Activated T-helper 1 cell treated with anti-CD3 and anti-CD28 coated beads, Interleukin-2, amount 50 U/mL, for 16 hours (primary cell): ENCODE measurements at places on chromosomes 12 and 14.

GRCh38 chr12:54287261-54288157 is 7.0 kb downstream of the HNRNPA1 start:
- DNase-seq = no peak

DNA sequence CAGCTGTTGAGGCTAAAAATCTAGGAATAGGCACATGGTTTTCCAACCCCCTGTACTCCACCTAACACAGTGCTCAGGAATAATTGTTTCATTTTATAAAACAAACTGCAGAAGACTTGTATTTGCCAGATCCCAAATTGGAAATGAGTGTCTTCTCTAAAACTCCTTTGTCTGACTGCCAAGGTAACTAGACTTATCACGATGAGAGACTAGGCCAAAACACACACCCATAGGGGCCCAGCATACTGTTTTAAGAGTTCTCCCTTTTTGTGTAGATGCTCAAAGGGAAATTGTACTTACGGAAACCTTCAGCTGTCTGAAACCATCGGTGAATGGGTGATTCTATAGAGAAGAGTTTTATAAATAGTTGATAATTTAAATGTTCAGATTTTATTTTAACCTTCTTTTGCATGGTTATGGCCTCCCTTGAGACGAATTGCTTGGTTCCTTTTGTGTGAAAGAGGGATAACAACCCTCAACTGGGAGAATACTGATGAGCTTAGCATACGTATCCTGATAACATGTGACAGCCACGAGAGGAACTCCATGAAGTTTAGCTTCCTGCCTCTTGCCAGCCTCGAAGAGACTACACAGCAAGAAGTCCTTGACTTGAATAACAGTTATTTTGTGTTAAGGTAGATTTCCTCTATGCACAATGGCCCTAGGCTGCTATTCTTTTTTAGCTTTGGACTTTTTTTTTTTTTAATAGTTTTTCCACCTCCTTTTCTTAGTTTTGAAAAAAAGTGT is 103.3 kb downstream of the PELI2 start:
- DNase-seq = no peak

GRCh38 chr12:75585330-75585729 is 73.9 kb upstream of the KRR1 start:
- DNase-seq = no peak

GRCh38 chr14:77120771-77121743 is 20.5 kb downstream of the ZDHHC22 start:
- no peak for DNase-seq

GRCh38 chr12:130162267-130162666 is at the start of gene FZD10:
TSS of gene FZD10 (plus strand) at chr12:130162464. CDS start at chr12:130162943, 479 bp downstream.
- DNase-seq = no peak

DNA sequence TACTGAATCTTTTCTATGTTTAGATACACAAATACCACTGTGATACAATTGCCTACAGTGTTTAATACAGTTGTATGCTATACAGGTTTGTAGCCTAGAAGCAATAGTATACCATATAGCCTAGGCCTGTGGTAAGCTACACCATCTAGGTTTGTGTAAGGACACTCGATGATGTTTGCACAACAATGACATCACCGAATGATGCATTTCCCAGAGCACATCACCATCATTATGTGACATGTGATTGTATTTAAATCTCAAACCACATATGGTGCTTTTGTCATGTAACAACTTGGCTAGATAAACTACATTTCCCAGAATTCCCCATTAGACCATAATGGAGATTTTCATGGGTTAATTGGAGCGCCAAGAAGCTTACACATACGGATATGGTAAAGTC is 128.4 kb upstream of the CPNE8 start:
- no peak for DNase-seq

GRCh38 chr12:41745593-41745992 is 399.1 kb downstream of the GXYLT1 start:
- no peak for DNase-seq

DNA sequence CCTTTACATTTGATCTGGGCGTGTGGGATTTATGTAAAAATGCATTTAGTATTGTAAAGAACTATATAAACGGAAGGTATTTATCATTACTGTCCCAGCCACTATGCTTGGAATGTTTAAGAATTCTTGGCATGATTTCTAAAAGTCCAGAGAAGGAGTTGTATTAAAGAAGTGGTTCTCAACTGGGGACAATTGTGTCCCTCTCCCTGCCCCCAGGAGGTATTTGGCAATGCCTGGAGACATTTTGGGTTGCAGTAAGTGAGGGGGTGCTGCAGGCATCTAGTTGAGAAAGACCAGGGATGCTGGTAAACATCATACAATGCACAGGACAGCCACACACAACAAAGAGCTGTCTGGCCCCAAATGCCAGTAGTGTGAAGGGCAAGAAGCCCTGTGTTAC is 7.2 kb downstream of the SLC38A1 start:
- no peak for DNase-seq

GRCh38 chr12:73486256-73486655 is 1051.4 kb upstream of the ATXN7L3B start:
- DNase-seq = no peak

DNA sequence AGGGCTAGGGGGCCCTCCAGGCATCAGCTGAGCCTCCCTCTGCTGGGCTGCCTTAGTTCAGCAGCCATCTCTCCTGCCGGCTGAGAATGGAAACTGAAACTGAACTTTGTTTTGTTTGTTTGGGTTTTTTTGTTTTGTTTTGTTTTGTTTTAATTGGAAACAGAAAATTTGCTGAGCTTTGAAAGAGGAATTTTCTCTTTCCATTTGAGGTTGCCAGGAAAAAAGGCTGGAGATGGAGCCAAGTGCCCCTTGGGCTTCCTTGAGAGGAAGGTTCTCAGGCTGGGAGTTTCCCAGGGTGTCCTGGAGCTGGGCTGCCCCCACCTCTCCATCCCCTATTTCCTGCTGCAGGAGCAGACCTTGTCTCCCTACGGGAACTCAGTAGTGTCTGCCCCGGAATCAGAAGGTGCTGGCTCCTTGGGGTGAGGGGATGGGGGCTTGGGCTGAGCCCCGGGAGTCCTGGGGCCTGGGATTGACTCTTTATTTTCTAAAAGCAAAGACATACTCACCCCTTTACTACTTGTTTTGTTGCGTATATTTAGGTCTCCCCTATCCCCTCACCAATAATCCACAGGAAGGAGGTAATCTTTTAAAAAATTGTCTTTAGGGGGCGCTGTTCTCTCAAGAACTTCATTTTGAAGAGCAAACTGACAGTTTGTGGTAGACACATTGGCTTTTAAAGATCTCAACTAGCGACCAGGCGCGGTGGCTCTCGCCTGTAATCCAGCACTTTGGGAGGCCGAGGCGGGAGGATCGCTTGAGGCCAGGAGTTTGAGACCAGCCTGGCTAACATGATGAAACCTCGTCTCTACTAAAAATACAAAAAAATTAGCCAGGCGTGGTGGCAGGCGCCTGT is 21.3 kb upstream of the OASL start:
- DNase-seq = peak; percentile 22

- DNase-seq = no peak
These were observed 61.0 kb upstream of the PPFIA2 start for GRCh38 chr12:81819991-81820633.

GRCh38 chr14:68269136-68269927 is 449.8 kb downstream of the RAD51B start:
- DNase-seq = no peak

DNA sequence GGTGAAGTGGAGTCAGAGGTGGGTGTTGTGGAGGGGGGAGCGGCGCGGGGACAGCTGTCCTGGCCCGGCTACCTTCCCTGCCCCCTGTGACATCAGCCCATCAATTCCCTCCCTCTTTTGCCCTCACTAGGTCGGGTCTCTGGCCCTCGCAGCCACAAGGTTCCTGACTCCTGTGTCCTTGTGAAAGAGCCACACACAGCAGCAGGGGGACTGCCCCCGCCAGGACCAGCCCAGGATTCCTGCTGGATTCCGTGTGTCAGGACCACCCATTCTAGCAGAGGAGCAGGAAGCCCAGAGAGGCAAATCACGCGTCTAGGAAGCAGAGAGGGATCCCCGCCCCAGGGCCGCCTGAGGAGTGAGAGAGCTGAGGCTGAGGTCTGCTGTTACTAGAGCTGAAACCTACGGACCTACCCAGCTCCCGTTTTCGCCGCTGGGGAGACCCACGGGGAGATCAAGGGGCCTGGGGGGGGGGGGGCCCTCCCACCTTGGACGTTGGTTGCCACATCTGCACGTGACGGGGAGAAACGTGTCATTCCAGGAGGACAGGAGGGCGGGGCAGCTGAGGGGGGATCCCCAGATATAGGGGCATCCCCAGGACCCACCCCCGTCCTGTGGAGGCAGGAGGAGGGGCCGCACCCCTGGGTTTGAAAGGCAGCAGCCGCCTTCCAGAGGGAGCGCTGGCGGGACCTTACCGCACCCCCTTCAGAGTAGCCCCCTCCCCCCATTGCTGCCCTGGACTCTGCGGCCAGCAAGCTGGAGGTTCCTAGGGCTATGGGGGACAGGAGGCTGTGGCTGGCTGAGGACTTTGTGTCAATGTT is 12.5 kb upstream of the INF2 start:
- DNase-seq = peak; percentile 30

DNA sequence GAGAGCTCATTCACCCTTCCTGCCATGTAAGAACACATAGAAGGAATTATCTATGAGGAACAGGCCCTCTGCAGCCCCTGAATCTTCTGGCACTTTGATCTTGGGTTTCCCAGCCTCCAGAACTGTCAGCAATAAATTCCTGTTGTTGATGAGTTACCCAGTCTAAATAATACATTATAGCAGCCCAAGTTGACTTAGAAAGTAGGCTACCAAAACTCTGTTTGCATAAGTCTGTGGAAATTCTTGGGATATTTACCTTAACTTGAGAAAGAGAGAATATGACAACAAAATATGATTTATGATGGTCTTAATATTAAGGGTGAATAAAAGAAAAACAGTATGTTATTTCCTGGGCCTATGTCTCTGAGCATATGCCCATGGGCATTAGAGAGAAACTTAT is 433.0 kb upstream of the LMO3 start:
- no peak for DNase-seq

- no peak for DNase-seq
These were observed 212.6 kb downstream of the PHETA1 start for GRCh38 chr12:111156304-111156703.

- no peak for DNase-seq
These were observed 161.1 kb upstream of the TRHDE start for GRCh38 chr12:72110937-72111650.

GRCh38 chr12:51850965-51851299 is 2.4 kb upstream of the FIGNL2 start:
- DNase-seq = no peak

- no peak for DNase-seq
These were observed 166.2 kb downstream of the ADGRD1 start for GRCh38 chr12:131119936-131120335.

- no peak for DNase-seq
These were observed 378.8 kb upstream of the DCN start for GRCh38 chr12:91561301-91561957.

- DNase-seq = no peak
These were observed 50.4 kb downstream of the KICS2 start for GRCh38 chr12:64171715-64172114.

DNA sequence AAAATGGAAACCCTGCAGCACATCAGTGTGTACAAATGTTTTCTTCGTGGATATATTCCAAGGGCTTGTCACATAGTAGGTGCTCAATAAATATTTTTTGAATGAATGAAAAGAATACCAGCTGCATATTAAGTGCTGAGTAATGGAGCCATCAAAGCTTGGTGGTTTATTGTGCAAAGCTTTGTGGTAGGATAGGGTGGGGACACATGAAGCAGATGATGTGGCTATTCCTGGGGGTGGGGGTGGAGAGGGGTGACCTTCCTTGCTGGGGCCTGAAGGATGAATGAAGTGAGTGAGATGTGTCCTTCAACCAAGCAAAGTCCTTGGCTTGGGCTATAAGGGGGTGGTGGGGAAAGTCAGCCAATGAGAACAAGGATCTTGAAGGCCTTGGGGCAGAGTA is 4.3 kb upstream of the KRT81 start:
- DNase-seq = no peak

DNA sequence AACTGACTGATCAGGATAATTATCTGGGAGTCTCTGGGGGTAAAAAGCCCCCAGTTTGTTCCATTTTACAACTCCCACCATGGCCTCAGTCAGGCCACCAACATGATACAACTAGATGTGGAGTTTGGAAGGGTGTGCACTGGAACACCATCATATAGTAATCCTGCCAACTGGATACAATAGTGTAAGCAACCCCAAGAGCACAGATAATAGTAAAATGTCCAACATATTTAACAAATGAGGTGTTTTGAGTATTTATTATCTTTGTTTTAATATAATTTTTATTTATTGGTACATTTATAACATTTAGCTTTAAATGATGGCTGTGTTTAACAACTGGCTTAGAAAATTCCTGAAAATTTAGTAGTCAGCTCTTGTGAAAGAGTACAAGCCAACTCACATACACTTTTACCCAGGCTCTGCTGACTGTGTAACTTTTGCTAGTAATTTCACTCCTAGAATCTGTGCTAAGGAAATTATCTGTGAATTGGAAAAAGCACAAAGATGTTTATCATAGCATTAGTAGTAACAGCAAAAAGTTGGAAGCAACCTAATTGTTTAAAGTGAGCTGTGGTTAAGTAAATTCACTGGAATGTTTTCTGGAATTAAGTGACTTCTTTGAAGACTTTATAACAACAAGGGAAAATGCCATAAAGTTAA is 196.8 kb downstream of the RAD51B start:
- no peak for DNase-seq
